Eye (tissue), 1 donor: ENCODE measurements at places on chromosomes 5 and 9.

DNA sequence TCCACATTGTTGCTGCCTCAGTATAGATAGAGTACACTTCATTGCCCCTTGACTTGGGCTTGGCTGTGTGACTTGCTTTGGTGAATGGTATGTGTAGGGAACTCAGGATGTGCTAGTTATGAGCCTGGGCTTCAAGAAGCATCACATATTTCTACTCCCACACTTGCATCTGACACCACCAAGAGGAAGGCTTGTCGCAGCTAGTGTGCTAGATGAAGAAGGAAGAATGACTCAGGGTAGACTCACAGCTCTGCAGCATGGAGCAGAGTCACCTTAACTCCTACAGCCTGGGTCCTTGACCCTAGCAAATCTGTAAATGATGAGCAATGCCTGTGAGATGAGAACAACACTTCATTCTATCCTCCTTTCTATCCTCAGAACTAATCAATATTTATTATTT, 261.8 kb downstream of the ASTN2 start:
- no peak for DNase-seq

GRCh38 chr5:153573326-153574033, 83.0 kb downstream of the GRIA1 start:
- no peak for DNase-seq

DNA sequence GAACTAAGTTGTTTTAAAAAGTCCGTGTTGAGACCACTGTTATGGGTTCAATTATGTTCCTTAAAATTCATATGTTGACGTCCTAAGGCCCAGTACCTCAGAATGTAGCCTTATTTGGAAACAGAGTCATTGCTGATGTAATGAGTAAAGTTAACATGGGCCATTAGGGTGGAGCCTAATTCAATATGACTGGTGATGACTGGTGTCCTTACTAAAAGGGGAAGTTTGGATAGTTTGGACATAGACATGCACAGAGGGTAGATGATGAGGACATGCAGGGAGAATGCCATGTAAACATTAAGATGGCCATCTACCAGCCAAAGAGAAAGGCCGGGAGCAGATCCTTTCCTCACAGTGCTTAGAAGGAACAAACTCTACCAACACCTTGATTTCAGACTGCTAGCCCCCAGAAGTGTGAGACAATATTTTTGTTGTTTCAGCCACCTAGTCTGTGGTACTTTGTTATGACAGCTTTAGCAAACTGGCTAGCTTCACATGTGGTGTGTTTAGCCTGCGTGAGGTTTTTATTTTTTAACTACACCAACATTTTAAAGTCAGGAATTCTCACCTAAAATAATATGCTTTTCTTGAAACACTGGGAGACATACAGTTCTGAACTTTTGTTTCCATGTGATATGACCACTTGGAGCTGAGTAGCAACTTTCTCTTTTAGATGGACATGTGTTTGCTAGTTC, 135.3 kb downstream of the YIPF5 start:
- DNase-seq, result no peak

GRCh38 chr5:173498286-173498685, 118.2 kb downstream of the BOD1 start:
- peak; percentile 81 for DNase-seq

DNA sequence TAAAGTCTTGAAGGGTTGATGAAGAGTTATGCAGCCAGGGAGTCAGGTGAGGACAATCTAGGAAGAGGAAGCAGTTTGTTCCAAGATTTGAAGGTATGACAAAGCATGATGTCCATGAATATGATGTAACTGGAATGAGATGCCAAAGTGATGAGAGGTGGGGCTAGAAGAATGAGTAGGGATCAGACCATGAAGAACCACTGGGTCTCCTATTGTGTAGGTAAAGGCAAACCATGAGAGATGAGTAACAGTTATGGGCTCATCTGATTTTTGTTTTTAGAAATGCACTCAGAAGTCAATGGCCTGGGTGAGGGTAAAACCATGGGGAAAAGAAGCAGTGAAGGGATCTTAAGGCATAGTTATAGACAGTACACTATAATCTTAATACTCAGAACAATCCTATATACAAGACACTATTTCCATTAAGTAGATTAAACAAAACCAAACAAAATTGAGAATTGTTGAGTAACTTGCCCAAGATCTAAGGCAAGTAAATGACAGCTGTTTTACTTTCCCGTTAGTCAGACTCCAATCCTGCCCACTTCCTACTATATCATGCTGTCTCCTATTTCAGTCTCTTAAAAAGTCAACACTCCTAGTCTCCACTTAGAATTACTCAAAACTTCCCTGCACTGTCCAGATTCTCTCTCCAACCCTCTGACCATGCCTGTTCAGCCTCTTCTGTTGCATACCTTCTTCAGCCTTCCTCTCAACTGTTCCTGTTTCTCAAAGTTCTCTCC, 393.8 kb upstream of the MEF2C start:
- no peak for DNase-seq

DNA sequence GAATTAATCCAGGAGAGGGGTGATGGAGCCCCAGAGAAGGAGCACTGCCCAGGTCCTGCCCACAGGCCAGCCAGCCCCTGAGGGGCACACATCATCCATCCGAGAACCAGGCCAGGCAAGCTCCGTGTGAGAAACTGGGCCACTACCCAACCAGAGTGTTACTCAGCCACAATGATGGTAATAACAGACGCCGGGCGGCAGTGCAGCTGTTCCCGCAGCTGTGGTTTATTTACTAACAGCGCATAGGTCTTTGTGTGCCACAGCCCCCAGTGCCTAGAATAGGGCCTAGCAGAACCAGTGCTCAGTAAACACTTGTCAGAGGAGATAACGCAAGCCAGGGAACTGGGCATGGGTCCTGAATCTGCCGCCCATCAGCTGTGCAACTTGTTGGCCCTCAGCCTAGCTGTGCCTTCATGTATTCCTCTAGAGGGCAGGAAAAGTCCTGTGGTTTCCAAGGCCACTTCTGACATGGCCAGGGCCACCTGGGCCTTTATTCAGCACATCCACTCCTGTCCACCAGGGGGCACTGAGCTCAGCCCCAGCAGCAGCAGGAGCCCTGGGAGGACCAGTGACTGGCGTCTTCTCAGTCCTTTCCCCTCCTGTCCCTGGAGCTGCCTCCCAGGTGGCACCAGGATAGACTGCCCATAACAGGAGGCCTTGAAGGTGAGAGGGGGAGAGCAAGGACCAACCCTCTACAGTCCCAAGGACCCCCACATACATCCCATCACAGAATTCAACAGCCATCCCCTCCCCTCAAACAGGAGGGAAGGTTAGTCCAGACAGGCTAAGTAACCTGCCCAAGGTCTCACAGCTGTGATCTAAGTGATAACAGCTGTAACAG, 2.1 kb downstream of the MXD3 start:
- peak; percentile 81 for DNase-seq

- no peak for DNase-seq
Measured at GRCh38 chr9:125461636-125462190, 200.1 kb downstream of the GAPVD1 start.

DNA sequence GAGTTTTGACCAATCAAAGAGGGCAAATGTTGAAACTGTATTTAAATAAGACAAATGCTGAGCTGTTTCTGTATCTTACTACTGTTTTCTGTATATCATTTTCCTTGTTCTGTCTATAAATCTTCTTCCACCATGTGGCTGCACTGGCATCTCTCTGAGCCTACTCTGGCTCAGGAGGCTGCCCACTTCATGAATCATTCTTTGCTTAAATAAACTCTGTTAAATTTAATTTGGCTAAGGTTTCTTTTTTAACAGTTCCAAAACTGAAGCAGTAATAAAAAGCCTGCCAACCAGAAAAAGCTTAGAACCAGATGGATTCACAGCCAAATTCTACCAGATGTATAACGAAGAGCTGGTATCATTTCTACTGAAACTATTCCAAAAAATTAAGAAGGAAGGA, 40.2 kb upstream of the TAS2R1 start:
- DNase-seq, result no peak

- peak; percentile 77 for DNase-seq
Measured at GRCh38 chr9:20620650-20621470, 1.4 kb downstream of the MLLT3 start.

DNA sequence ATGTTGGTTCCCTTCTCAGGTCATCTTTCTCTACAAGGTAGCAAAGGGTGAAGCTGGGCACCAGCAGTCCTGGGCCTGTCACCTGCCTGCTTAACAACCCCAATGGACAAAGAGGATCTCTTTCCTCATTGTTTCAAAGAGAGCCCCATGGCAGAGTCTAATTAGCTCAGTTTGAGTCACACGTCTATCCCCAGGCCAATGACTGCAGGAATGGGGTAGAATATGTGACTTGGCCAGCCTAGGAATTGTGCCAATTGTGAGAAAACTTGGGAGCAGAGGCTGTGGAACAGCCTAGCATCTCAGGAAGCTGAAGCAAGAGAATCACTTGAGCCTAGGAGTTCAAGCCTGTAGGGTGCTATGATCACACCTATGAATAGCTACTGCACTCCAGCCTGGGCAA, 3.6 kb upstream of the RAPGEF1 start:
- DNase-seq, result no peak

GRCh38 chr5:98489021-98489420, 284.4 kb upstream of the RGMB start:
- no peak for DNase-seq

DNA sequence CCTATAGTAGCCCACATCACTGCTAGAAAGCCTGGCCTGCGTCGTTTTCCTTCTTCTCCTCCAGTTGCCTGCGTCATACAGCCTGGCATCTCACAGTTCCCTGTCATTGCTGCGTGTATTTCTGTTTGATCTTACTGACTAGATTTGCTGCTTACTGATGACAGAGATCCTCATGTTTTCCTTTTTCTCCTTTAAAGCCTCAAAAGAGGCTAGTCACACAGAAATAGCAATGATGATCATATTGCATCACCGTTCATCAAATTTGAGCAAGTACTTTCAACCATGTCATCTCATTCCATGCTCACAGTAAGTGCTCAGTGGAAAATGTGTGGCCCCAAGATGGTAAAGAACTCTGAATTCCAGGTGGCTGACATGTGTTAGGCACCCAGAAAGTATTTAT, 76.8 kb downstream of the MVB12B start:
- DNase-seq, result no peak

DNA sequence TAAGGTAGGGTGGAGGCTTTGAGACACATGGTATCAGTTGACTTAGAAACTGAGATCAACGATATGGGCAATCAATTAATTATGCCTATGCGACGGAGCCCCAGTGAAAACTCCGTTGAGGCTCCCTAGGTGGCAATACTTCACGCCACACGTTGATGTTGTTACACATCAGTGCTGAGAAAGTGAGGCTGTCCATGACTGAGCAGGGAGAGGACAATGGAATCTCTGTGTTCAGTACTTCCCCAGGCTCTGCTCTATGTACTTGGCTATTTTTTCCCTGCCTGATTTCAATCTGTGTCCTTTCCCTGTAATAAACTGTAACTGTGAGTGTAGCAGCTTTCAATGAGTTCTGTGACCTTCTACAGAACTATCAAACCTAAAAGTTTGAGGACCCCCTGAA, 211.7 kb downstream of the SNCAIP start:
- DNase-seq, result no peak

GRCh38 chr5:33308586-33308985, 132.2 kb upstream of the TARS1 start:
- no peak for DNase-seq

DNA sequence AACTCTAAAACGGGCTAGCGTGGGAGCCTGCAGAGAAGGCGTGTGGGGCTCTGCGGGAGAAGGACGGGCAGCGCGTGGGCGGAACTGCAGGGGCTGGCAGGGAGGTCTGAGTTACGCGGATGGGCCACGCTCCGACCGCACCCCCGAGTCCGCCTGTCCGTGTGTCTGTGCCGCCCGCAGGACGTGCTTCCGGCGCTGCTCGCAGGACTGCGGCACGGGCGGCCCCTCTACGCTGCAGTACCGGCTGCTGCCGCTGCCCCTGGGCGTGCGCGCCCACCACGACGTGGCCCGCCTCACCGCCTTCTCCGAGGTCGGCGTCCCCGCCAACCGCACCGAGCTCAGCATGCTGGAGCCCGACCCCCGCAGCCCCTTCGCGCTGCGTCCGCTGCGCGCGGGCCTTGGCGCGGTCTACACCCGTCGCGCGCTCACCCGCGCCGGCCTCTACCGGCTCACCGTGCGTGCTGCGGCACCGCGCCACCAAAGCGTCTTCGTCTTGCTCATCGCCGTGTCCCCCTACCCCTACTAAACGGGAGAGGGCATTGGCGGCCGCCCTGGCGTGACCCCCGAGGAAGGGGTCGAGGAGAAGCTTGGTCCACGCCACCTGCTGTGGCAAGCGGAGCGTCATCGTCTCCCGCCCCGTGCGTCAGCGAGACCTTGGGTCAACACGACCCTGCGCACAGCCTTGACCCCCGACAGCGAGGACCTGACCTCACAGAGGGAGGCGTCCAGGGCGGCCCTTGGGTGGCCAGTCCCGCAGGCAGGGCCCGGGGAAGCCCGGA, 11.4 kb upstream of the ASS1 start:
- DNase-seq, result peak; percentile 83

- DNase-seq, result no peak
Measured at GRCh38 chr5:113581388-113581787, 67.9 kb downstream of the YTHDC2 start.

- no peak for DNase-seq
Measured at GRCh38 chr5:167643631-167644280, 647.7 kb upstream of the WWC1 start.

DNA sequence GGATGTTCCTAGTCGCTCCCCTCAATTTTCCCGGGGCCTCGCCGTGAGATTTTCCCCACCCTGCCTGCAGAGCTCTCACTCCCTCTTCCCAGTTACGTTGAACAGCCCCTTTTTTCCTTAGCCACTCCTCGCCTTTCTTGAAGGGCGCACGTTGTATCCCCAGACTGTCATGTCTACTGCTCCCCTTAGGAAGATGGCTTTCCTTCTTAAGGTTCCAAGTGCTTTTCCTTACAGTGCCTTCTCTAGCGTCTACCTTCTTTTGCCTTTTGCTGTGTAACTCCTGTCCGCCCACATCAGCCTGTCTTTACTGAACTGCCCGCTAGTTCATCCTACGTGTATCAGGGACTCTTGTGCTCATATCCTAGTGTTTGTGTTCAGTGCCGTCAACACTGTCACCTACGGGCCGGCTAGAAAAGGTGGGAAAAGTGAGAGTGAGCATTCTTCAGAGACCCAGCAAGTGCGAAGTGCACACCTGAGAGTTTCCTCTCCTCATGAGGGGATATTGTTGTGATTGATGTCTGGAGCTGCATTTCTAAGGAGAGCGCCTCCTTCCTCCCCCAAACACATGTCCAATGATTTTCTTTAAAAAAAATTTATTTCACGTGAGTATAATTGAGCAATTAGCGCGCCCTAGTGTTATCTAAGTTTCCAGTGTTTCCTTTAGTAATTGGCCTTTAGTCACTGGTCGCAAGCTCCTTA, 764 bp downstream of the CAMLG start:
- peak; percentile 82 for DNase-seq

DNA sequence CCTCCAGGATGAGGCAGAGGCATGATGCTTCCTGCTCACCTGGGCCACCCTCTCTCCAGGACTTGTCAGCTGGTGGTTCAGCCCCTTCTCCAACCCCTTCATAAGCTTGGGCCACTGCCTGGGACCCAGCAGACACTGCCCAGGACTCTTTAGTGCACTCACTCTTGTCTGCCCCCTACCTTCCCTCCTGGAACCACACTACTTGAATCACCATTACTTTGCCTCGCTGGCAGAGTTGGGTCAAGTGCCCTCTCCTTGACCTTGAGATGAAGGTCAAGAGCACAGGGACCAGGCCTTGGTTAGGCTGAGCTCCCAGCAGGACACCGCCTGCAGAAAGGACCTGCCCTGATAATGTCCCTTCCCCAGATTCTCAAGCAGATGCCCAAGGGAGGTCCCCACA, 8.5 kb upstream of the ENDOG start:
- no peak for DNase-seq

GRCh38 chr9:6186691-6187090, 28.9 kb upstream of the IL33 start:
- no peak for DNase-seq

GRCh38 chr9:15306757-15307522, at the start of gene TTC39B:
TSS of gene TTC39B (minus strand) at chr9:15307216. CDS start at chr9:15307125, 91 bp downstream.
- DNase-seq, result peak; percentile 94
